Stimulated activated CD8-positive, alpha-beta memory T cell treated with anti-CD3 and anti-CD28 coated beads, Interleukin-7, amount 100 ng/mL, for 1 hour (primary cell): ENCODE measurements at places on chromosomes 6 and 20.
A peak's percentile ranks its signal among the peaks of the same experiment; 100 is the strongest.

- no peak for DNase-seq
Measured at GRCh38 chr6:97501853-97502252, 218.8 kb upstream of the MMS22L start.

DNA sequence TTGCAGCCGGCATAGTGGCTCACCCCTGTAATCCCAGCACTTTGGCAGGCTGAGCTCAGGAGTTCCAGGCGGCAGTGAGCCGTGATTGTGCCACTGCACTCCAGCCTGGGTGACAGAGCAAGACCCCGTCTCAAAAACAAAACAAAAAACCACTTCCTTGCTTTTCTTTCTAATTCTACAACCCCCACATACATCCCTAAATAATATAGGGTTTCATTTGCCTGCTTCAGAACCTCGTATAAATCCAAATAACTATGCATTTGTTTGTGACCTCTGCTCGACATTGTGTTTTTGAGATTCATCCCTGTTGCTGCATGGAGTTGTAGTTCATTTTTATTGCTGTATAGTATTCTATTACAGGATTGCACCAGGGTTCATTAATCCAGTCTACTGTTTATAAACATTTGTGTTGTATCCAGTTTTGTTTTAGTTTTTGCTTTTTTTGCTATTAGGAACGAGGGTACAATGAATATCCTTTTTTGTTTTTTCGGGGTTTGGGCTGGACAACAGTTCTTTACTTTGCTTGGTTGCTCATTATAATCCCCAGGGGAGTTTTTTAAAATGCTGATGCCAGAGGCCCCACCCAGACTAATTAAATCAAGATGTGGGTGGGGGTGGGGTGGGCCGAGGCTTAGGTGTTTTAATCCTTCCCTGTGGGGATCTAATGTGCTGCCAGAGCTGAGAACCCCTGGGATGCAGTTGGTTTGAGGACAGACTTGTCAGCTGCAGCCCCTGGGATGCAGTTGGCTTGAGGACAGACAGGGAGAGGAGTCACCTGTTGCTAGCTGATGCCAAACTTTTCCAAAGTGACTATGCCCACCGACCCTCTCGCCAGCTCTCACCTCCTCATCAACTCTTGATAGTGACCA, 2.4 kb upstream of the SNAI1 start:
- DNase-seq = no peak

DNA sequence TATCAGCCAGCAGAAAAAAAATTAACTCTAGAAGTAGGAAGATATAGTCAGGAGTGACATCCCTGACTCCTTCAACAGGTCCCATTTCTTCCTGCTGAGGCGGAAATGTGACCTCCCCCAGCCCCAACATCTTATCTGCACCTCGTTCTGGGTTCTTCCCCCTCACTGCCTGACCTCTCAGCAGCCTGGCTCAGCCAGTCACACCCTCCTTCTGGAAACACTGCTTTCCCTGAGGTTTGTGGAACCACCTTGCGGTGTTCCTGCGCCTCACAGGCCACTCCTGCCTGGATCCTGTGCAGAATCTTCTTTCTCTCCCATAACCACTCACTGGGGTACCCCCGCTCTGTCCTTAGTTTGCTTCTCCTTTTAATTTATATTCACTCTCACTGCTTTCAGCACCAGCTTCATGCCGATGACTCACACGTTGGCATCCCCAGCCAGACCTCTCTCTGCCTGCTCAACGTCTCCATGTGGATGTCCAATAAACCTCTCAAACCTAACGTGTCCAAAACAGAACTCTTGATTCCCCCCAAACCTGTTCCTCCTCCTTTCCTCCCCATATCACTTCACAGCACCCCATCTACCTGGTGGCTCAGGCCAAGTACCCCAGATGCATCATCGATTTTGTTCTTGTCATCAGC, 222.8 kb upstream of the PLN start:
- no peak for DNase-seq

GRCh38 chr6:72950114-72950860, 275.0 kb downstream of the KHDC1L start:
- DNase-seq = no peak

- DNase-seq = no peak
Measured at GRCh38 chr6:166423781-166424180, 41.0 kb upstream of the MPC1 start.

- DNase-seq = no peak
Measured at GRCh38 chr6:14269436-14269835, 151.9 kb downstream of the CD83 start.

GRCh38 chr20:32439132-32439829, 81.2 kb downstream of the ASXL1 start:
- DNase-seq = no peak

DNA sequence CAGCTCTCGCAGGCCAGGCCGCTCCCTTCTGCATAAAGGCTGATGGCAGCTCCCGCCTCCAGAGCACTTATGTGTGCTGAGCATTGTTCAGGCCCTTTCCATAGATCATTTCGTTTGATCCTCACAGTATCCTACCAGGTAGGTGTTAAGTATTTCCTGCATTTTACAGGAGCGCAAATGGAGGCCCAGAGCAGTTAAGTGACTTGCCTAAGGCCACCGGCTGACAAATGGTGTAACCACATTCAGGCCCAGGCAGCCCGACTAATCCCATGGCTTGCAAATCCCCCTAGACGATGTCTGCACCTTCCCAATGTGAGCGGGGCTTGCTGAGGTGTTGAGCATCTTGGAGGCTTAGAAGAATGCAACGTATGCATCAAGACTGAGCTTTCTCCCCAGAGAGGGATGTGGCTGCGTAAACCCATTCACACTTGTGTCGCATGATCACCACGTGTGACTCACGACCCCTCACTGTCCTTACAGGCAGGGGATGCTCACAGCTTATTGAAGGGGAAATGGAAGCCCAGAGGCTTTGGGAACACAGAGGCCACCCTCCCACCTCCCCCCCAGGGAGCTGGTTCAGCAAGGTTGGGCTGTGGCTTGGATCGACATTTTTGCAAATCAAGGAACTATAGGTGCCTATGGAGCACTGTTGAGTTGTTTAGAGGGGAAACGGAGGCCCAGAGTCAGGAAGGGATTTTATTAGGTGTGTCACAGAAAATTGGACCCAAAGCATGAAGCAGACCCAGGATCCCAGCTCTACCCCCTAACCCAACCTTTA, 7.0 kb downstream of the BPIFB2 start:
- no peak for DNase-seq

- no peak for DNase-seq
Measured at GRCh38 chr6:42441697-42442081, 10.0 kb downstream of the TRERF1 start.

GRCh38 chr20:17511401-17511800, 19.8 kb downstream of the BFSP1 start:
- DNase-seq = no peak

- no peak for DNase-seq
Measured at GRCh38 chr6:69584536-69584912, 212.3 kb downstream of the LMBRD1 start.

DNA sequence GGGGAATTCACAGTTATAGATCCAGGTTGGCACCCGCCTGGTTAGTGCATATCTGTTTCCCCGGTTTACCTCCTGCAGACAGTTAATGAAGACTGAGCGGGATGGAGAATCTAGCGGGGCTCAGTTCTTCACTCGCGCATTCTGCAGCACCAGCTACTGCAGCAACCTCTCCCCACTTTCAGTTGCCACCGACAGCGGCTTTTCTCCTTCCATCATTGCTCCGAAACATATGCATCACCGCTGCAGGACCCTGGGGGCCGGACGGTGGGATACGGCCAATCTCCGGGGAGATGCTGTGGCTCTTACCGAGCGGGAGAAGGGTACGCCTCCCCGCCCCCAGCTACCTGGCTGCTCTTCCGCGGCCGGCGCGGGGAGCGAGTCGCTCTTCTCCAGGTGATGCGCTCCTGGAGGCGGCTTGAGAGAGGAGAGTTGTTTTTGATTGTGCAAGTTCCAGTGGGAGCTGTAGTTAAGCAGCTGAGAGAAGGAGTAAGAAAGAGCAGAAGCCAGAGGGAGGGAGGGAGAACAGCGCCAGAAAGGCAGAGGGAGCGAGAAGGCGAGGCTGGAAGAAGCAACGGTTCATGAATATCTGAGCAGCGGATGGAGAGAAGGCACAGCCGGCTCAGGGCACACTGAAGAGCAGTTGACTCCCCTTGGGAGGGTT, at the start of gene SGK1:
TSS of gene SGK1 (minus strand) at position 642 of the 661 bp plus-strand sequence. CDS start 652 bp downstream, outside the sequence.
- DNase-seq = no peak

- DNase-seq = no peak
Measured at GRCh38 chr6:111837641-111838500, 35.4 kb downstream of the FYN start.

DNA sequence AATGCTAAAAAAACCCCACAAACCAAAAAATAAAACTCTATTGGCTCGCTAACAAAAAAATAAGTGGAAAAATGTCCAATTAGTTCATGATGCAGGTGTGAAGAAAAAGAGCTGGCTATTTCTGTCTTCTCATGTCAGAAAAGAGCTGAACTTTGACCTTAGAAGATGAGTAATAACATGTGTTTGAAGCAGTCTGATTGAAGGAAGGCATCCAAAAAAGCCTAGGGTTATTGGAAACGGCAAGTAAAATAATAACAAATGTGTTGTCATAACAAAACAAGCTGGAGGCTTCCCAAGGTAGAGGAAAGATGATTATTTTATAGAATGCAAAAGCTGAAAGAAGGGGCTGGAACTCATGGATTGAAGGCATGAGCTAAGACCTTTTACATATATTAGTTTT, 94.4 kb upstream of the FAM184A start:
- DNase-seq = no peak

DNA sequence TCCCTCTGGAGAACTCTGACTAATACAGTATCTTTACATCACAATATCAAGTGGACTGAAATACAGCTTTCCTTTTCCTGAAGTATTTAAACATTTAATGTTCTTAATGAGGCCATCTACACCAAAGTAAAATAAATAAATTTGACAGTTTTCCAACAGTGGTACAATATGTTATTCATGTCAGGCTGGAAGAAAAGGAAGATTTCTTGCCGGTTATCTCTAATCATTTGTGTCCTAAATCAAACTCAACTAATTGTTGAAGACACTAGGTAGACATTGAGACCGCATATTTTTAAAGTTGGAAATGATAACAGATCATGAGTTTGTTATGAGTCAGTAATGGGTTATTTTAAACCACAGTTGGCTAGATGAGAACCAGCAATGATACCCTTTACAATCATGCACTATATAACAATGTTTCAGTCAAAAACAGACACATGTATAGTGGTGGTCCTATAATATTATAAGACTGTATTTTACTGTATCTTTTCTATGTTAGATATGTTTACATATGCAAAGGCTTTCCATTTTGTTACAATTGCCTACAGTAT, 241.6 kb downstream of the LMBRD1 start:
- no peak for DNase-seq

DNA sequence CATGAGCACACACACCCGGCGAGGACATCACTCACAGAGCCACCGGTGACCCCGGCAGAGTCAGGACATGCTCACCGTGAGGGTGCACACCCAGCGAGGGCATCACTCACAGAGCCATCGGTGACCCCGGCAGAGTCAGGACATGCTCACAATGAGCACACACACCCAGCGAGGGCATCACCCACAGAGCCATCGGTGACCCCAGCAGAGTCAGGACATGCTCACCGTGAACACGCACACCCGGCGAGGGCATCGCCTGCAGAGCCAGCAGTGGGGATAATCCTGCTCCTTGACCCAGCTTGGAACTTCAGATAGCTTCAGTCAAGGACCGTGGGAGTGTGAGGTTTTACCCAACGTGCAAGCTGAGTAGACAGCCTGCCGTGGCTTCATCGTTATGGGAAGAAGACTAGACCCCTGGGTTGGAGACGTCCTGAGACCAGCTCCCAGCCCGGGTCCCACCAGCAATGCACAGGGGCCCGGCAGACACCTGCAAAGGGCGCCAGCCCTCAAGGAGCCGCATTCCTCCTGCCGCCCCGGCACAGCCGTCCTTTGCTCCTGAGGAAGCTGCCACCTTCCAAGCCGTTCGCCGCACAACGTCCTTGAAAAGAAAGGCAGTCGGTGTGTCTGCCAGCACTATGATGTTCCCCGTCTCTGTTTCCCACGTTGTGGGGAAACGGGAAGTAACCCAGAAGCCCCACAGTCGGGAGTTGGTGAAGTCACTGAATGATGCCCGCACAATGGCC, 192.3 kb downstream of the DLL1 start:
- no peak for DNase-seq

DNA sequence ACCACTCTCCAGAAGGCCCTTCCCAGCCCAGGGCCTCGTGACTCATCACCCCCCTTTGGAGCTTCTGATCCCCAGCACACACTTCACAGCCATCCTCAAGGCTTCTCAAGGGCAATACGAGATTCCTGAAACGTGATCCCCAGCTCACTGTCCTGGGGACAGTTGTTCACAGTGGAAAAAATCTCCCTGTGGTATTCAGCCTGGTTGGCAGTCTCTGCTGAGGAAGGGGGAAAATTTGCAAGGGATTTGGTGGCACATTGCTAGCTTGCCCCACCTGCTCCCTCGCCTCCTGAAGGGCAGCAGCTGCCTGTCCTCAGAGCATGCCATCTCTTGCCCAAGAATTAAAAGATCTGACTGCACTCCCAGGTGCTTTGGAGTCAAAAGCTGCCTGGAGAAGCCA, 20.7 kb upstream of the PKHD1 start:
- no peak for DNase-seq

DNA sequence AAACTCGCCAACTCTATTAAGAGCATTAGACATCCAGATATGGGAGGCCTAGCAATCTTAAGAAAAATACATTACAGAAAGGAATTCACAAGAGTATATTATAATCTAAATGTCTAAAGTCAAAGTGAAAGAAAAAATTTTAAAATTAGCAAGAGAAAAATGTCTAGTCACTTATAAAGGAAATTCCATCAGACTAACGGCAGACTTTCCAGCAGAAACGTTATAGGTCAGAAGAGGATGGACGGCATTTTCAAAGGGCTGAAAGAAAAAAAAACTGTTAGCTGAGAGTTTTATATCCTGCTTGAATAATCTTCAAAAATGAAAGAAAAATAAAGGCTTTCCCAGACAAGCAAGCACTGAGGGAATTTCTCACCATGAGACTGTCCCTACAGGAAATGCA, 269.0 kb downstream of the HDGFL1 start:
- DNase-seq = no peak

DNA sequence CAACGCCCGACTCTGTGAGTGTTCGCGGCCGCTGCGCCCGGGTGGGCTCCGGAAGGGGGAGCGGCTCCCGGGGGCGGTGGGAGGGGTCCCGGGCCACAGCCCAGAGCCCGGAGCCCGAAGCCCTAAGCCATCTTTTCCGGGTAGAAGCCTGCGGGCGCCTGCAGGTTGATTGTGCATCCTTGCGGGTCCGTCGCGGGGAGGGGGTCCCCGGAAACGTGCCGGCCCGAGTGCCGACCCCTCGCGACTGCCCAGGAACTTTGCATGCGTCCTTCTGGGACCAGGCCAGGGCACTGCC, 413 bp downstream of the PTPRA start:
- DNase-seq = peak; percentile 23

- no peak for DNase-seq
Measured at GRCh38 chr20:17499041-17499440, 32.1 kb downstream of the BFSP1 start.

GRCh38 chr6:135637701-135638100, 140.2 kb upstream of the AHI1 start:
- DNase-seq = no peak

DNA sequence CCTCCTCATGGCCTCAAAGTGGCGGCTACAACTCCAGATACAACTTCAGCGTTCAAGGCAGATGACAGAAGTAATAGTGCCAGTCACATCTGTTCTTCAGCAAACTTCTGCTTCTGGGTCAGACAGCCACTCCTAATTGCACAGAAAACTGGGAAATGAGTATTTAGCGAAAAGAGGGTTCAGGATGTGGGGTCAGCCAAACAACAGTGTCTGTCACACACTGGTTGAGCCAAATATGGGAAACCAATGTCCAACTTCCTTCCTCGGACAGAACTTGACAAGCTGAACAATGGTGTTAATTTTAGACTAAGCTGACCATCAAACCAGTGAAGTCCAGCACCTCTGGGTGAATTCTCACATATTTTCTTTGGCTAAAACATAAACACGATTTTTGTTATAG, 22.1 kb downstream of the NUDT3 start:
- no peak for DNase-seq
